ENCODE measurements at places on chromosomes 4 and X. TPM values are rescaled to one million over a fixed set of nuclear protein-coding genes. Genes with fewer than 3 reads are reported as not detected.

The XKRX gene
- total RNA-seq: 0.05 TPM

DNA sequence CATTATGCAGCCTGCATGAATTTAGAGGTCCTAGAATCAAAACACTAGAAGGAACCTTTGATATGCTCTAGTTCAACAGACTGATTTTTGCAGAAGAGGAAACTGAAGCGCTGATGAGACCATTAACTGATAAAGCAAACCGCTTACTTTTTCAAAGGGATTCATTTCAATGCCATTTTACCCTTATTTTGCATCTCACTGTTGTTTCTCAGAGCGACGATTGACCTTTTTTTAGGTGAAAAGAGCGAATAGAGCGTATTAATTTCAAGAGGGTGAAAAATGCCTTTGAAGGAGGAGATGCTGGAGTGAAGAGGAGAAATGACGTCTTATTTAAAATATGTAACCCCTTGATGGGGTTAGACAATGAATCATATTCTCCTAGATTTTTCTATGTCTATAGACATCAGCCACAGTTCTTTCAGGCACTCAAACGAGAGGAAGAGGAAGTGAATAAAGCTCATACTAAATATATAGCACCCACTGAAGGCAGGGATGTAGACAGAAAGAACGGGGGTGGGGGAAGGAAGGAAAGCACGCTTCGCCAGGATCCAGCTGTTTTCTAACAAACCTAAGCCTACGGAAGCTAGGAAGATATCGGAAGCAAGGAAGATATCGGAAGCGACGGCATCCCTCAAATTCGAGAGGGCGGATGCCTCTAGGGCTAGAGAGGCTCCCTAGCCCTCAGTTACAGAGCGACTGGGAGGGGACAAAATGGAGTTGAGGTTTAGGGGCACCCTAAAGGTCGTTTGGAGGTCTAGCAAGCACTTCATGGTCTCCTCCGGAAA is 848 bp downstream of the ACSL4 start:
- peak; percentile 59 for DNase-seq

DNA sequence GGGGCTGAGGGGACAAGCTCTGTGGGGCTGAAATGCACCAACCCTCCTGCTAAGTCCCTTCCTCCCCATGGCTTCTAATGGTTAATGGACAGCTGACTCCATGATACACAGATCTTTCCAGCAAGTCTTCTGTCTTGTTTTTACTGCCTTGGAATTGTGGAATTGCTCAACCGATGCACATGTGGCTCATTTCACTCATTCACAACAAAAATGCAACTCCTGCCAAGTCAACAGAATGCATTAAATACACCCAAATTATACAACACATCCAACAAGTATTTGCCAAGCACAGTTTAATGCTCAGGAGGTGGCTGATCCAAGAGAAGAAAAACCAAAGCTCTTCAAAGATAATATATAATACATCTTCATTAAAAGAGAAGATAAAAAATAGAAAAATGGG is 61.9 kb upstream of the PAGE4 start:
- no peak for DNase-seq

The XAGE1A gene
- not detected for total RNA-seq

The OPHN1 gene
- 11.7 TPM for total RNA-seq

GRCh38 chr4:124459941-124460310 is 252.6 kb downstream of the ANKRD50 start:
- DNase-seq: peak; percentile 83

- DNase-seq: peak; percentile 71
These were observed 14.8 kb upstream of the SPARCL1 start for GRCh38 chr4:87543835-87544461.

GRCh38 chrX:139078761-139079280 is 367.3 kb upstream of the FGF13 start:
- no peak for DNase-seq

The GC gene
- not detected for total RNA-seq

DNA sequence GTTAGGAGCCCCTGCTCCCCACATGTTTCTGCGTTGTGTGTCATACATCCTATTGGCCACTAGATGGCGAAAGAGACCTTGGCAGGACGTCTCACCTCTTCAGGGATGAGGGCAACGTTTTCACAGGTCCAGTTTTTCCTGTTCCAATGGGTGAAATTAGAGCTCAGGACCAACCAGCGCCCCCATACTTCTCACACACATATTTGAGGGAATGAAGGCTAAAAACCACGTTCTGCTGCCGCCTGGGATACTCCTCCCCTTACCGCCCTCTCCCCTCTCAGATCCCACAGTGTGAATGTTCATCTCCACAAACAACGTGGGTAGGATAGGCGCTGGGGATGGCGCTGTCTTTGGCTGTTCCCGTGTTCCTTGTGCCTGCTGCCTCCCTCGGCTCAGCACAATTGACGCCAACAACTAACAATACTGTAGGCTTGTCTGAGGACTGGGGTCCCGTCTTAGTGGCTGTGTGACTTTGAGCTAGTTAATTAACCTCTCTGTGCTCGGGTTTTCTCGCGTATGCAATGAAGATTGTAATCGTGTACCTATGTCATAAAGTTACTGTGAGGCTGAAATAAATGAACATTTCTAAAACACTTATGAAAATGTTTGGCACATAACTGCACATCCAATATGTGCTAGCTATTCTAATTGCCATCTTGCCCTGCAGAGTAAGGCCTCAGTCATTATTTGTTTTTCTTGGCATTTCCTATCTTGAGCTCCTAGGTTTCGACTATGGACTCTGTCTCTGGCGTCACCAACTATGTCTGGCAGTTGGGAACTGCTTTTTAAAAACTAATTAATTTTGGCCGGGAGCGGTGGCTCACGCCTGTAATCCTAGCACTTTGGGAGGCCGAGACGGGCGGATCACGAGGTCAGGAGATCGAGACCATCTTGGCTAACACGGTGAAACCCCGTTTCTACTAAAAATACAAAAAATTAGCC is 181.3 kb upstream of the STK26 start:
- peak; percentile 67 for DNase-seq
